ENCODE measurements at places on chromosomes 12 and 14. TPM values are rescaled to one million over a fixed set of nuclear protein-coding genes. Genes with fewer than 3 reads are reported as not detected.
A peak's percentile ranks its signal among the peaks of the same experiment; 100 is the strongest.

DNA sequence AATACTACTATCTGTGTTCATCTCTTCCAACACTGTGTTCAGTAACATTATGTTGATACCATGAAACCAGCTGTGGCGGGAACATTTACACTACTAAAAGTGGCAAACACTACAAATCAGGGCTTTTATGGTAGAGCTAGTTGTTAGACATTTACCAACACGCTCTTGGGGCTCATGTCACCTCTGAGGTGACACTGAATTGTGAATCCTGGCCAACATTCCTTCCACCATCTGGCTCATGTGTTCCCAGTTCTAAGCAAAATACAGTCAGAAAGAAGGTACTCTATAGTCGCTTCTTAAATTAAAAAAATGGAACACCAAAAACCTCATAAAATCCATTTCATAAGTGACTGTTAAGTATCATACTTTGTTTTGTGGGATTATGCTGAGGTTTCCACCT lies 436.6 kb downstream of the FUT8 start:
- no peaks in the 10 kb centered on the region for H3K36me3 ChIP-seq
- H3K4me3 ChIP-seq = no peak overlapping the region
- H3K27ac ChIP-seq = no peak overlapping the region
- H3K27me3 ChIP-seq = no peaks in the 10 kb centered on the region
- DNase-seq = no peak

DNA sequence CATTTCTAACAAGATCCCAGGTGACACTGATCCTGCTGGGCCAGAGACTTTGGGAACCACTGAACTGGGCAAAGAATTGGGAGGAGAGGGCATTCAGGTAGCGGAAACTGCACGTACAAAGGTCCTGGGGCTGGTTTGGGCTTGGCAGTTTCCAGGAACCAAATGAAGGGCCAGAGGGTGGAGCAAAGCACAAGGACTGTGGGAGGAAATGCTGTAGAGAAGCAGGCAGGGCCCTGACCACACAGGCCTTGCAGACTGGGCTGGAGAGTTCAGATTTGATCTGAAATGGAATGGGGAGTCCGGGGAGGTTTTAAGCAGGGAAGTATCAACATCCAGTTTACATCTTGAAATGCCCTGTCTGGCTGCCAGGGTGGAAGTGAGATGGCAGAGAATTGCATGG lies 195.1 kb downstream of the PHETA1 start:
- H3K27ac ChIP-seq = no peak overlapping the region
- peaks cover 20% of the 10 kb centered on the region for H3K27me3 ChIP-seq
- DNase-seq = no peak
- no peaks in the 10 kb centered on the region for H3K36me3 ChIP-seq

DNA sequence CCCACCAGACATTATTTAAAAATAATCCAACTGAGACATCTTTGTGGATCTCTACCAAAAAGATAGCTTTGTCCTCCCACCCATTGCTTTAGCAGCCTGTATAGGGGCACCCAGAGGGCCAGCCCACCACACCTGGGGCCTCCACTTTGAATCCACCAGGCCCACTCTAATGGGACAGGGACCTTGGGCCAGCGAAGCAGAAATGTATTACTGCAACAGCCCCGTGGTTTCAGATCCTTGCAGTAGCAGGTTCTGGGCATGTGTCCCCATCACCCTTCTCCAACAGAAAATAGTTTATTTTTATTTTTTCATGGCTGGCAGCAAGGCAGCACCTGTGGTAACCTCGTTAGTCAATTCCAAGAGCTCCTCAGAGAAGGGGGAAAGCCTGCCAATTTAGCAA lies 218.4 kb downstream of the ZFP36L1 start:
- no peak overlapping the region for H3K27ac ChIP-seq
- DNase-seq = no peak
- H3K4me3 ChIP-seq = no peak overlapping the region
- no peaks in the 10 kb centered on the region for H3K27me3 ChIP-seq
- H3K36me3 ChIP-seq = no peaks in the 10 kb centered on the region

DNA sequence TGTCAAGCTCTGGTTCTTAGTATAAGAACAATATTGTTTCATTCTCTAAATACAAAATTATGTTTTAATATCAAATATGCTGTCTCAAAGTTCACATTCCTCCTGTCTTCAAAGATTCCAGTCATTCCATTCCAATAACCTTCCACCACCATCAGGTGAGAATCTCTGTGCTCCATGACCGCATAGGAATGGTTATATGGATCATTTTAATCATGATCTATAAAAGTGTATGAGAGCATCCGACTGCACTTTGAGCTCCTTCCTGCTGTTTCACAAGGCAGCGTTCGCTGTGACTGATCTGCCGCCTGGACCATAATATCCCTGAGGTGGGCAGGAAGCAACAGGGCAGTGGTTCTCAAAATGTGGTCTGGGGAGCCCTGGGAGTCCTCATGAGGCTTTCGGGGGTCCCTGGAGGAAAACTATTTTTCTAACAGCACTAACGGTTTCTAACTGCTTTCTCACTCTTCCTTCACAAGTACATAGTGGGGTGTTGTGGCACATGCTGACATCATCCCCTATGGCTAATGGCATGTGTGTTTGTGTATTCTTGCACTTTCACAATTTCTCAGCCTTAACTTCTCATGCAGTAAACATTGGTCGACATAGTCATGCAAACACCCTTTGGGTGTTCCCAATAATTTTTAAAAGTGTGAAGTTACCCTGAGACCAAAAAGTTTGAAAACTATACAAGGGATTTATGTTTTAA lies 137.4 kb downstream of the ANO2 start:
- H3K36me3 ChIP-seq = no peaks in the 10 kb centered on the region
- H3K4me3 ChIP-seq = no peak overlapping the region
- H3K27me3 ChIP-seq = peaks cover 6% of the 10 kb centered on the region
- DNase-seq = no peak

- H3K4me3 ChIP-seq = no peak overlapping the region
- H3K27me3 ChIP-seq = peaks cover 14% of the 10 kb centered on the region
- no peak for DNase-seq
- H3K36me3 ChIP-seq = no peaks in the 10 kb centered on the region
Observed at GRCh38 chr14:95877633-95878032, 1.0 kb downstream of the TUNAR start.

DNA sequence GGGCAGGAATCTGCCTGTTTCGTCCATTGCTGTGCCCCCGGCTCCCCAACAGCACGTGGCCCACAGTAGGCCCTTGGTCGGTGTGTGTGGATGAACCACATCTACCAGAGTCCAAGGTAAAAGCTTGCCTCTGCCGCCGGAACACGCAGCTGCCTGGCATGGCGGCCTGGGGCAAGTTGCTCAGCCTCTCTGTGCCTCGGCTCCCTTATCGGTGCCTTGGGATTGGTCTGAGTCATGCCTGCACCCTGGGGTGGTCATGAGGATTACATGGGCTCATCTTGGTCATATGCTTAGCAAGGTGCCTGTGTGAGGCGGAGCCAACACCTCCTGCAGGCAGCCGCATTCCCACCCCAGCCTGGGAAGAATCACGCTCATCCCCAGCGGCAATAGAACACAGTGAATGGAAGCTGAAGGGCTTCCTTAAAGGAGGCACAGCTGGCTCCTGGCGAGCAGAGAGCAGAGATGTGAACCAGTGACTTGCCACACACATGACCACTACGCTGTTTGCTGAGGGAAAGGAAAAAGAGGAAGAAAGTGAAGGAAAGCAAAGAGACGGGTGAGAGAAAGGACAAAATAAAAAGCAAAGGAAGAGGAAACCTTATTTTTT lies 5.5 kb upstream of the SCARB1 start:
- H3K4me3 ChIP-seq = no peak overlapping the region
- H3K36me3 ChIP-seq = no peaks in the 10 kb centered on the region
- no peaks in the 10 kb centered on the region for H3K27me3 ChIP-seq
- peaks cover 2% of the 10 kb centered on the region for H3K4me1 ChIP-seq
- H3K27ac ChIP-seq = peak overlapping the region; percentile 31

DNA sequence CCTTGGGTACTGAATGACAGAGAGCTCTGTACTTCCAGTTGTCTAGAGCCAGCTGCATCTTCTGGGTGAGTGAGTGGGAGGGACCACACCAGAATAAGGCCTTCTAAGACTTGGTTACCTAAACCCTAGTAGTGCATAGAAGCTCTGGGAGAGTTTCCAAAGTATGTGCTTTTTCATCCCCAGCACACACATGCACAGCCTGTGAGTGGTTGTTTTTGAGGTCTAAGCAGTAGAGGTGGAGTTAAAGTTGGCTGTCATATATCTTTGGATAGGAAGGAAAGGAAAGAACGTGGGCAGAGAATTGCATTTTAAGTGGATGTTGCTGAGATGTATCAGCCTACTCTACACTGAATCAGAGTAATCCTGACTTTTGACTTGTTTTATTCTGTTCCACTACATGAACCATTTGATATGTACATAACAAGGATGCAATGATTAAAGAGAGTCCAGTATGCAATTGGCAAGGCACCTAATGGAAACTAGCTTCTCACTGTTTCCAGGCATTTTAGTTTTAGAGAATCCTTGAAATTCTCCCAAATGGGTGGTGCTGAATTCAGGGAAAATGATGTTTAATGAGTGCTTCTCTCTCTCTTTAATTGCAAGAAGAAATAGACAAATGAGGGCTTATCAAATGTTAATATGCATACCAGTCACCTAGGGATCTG lies 51.8 kb upstream of the PRICKLE1 start:
- no peak for DNase-seq
- no peaks in the 10 kb centered on the region for H3K4me1 ChIP-seq
- no peak overlapping the region for H3K4me3 ChIP-seq
- no peaks in the 10 kb centered on the region for H3K36me3 ChIP-seq
- H3K27ac ChIP-seq = no peak overlapping the region

DNA sequence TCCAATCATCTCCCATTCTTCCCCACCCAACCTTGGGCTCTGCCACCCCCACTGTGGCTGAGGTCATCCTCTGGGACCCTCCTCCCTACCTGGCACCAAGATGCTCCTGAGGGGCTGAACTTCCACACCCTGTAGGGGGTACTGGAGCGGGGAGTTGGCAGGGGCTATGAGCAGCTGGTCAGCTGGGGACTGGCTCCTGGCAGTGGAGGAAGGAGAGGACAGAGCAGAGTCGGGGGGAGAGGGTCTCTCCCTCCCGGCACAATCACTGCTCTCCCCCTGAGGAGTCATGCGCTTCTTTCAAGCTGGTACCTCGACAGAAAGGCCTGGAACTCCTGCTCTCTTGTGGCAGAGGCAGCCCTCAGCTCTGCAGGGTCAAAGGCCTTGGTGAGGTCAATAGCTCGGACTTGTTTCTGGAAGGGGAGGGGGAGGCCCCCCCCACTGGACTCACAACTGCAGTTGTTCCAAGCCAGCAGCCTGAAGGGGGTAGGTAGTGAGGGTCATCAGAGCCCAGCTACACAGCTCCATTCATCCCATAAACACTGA lies 2.0 kb downstream of the B4GALNT1 start:
- H3K27ac ChIP-seq = no peak overlapping the region
- peak; percentile 52 for DNase-seq
- H3K4me1 ChIP-seq = peaks cover 28% of the 10 kb centered on the region
- no peak overlapping the region for H3K4me3 ChIP-seq

GRCh38 chr12:91603060-91603459 lies 420.4 kb upstream of the DCN start:
- no peak for DNase-seq
- no peaks in the 10 kb centered on the region for H3K27me3 ChIP-seq
- H3K36me3 ChIP-seq = no peaks in the 10 kb centered on the region
- H3K4me3 ChIP-seq = no peak overlapping the region
- no peak overlapping the region for H3K27ac ChIP-seq

Gene FITM1
- total RNA-seq = not detected

All from sigmoid colon (tissue), 7 donors.